Thoracic aorta (tissue), 2 donors: ENCODE measurements at places on chromosomes 6 and 20. TPM values are rescaled to one million over a fixed set of nuclear protein-coding genes. Genes with fewer than 3 reads are reported as not detected.

The TSHZ2 gene
- total RNA-seq: 8.4 TPM

- DNase-seq: no peak
Measured at GRCh38 chr6:89494131-89494793, 61.3 kb downstream of the ANKRD6 start.

- no peak for DNase-seq
Measured at GRCh38 chr6:89637960-89638319, 607 bp downstream of the LYRM2 start.

DNA sequence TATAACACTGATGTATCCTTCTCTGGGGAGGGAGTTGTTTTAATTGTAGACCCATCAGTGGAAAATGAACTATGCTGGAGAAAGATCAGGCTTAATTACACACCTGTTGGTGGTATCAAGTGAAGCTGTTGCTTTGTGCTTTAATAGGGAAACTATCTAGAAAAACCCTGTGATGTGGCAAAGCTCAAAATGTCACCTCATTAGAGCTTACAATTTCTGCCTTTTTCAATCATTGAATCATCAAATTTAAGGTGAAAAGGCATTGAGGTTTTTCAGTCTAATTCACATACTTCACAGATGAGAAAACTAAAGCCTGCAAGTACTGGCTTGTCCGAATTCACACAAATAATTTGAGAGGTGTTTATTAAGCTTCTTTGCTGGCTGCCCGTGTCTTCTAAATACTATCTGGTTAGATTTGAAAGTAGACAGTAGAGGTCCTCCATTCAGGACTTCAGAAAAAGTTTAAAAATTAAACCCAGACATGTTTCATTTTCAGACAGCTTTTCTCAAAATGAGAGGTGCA is 143.3 kb upstream of the MAP3K7 start:
- no peak for DNase-seq

- no peak for DNase-seq
Measured at GRCh38 chr20:16432466-16433292, 140.6 kb downstream of the KIF16B start.

DNA sequence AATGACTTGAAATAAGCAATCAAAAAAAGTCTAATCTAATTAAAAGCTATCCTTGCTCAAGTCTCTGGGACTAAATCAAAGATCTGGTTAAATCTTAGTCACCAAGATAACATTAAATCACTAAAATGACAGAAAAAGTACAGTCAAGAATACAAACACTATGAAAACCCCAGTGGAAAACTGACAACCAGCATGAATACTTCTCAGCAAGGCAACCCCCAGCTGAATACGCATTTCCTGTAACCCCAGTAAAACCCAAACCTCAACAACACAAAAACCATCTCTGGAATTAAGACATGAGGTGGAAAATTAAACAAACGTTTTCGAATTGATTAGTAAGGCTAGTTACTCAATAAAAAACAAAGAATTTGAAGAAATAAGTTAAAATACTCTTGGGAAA is 23.7 kb upstream of the ZC3H12D start:
- no peak for DNase-seq

DNA sequence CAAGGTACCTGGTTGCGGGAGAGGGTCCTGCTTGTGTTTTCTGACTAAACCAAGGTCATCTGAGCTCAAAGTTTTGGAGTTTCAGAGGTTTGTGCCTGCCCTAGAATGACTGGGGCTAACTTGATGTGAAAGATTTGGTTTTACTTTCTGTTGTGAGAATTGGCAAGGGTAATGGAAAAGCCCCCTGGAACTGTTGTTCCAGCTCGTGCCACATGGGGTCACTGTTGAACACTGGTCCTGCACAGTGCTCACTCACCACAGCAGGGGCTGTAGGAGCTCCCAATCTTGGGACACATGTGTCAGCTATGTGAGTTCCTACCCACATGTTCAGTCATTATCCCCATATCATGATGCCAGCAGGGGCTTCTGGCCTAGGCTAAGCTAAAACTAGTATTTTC is 6.5 kb downstream of the TGM6 start:
- DNase-seq: no peak
